Right forelimb (tissue), 1 donor: ENCODE measurements at places on chromosomes 2 and 18.

DNA sequence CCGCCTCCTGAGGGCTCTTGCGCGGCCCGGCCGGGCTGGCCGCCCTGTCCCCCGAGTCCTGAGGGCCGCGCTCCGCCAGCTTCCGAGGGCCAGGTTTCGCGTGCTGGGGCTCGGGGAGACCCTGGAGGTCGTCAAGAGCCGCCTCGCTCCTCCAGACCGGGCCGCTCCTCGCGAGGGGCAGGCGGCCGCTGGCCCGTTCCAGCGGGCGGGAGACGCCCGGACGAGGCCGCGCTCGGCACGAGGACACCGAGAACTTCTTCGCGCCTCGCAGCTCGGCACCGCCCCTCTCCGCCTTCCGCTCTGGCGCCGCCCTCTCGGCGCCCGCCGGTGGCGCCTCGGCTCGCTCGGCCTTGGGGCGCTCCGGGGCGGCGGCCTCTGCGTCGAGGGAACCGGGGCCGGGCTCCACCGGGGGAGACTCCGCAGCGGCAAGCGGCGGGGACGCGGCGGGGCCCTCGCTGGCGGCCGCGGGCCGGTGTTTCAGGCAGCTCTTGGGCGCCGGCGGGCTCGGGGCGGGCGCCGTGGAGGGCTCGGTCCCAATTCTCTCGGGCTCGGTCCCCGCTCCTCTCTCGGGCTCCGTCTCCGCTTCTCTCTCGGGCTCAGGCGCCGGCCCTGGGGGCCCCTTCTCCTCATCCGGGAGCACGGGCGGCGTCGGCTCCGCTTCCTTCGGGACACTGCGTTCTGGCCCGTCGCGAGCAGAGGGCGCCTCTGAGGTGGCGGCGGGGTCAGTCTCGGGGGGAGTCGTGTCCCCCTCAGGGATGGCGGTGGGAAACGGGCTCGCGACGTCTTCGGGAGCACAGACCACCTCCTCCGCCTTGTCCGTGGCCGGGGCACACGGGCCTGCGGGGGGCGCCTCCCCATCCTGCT lies 91.6 kb upstream of the MGAT4A start:
- peak; percentile 76 for DNase-seq

DNA sequence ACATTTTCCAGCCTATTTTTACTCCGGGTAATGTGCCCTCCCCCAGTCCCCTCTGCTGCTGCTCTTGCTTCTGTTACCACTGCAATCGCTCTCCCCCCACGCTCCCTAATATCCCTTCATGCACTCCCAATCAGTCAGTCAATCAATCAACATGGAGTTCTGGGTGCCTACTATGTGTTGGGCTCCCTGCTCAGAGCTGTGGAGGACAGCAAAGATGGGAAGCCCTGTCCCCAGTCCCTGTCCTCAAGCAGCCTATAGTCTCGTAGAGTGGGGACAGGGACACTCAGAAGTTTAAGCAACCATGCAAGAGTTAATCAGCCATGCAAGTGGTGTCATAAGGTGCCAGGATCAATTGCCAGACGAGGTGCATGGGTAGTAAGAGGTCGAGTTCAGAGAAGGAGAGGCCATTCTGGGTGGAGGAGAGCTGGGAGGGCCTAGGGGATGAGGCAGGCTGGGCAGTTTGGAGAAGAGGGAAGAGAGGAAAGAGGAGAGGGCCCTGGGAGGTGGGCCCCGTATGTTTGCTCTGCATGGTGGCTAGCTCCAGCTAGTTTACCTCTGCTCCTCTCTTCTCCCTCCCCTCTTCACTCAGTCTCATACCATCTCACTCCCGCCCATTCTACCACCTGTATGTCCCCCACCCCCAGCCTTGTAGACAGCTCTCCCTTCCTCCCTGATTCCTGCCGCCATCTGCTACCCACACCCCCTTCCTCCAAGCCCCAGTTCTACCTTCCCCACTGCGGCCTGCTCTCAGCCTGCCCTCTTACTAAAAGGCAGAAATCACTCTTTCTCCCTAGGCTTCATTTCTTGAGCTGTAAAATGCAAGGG lies 3.9 kb downstream of the ASIC4 start:
- DNase-seq: no peak

DNA sequence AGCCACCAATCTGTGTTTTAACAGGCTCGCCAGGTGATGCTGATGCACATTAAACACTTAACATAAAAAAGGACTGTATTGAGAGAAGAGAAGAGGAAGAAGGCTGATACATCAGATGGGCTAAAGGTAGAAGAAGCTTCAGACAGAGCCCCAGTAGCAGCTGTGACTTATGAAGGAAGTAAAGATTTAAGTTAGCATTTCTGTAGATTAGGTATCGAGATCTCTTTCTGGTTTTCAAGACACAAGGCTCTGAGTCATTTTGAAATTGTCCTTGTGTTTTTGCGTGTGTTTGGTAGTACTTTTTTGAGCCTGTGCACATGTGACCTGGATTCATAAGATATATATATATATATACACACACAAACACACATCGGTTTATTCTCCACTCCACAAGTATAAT lies 40.6 kb upstream of the GCFC2 start:
- DNase-seq: no peak

GRCh38 chr2:74045454-74045853 lies 60.7 kb downstream of the TET3 start:
- DNase-seq: no peak

DNA sequence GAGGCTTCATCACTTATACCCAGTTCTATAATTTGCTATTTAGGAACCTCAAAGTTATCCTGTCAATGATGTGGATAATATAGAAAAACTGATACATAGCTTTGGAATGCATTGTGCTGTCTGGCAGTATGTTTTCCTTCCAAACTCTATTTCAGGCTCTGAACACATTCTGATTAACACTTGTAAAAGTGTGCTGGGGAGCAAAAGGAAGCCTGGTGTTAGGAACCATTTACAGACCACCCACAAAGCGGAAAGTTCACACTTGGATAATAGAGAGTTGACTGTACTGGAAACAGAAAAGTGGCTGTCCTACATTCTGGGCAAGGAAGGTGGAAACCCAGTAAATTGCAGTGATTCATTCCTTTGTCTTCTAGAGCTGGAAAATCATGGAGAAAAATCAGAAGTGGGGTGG lies 114.5 kb upstream of the ZFP36L2 start:
- no peak for DNase-seq
